SHP77 treated with DMSO at 0.1 percent for 48 hours (cell line): ENCODE measurements at places on chromosomes 3 and 15.
A peak's percentile ranks its signal among the peaks of the same experiment; 100 is the strongest.

- DNase-seq = peak; percentile 16
Measured at GRCh38 chr3:83968356-83968755, 990.4 kb upstream of the CADM2 start.

- no peak for DNase-seq
Measured at GRCh38 chr3:99212969-99213368, 311.5 kb upstream of the DCBLD2 start.

DNA sequence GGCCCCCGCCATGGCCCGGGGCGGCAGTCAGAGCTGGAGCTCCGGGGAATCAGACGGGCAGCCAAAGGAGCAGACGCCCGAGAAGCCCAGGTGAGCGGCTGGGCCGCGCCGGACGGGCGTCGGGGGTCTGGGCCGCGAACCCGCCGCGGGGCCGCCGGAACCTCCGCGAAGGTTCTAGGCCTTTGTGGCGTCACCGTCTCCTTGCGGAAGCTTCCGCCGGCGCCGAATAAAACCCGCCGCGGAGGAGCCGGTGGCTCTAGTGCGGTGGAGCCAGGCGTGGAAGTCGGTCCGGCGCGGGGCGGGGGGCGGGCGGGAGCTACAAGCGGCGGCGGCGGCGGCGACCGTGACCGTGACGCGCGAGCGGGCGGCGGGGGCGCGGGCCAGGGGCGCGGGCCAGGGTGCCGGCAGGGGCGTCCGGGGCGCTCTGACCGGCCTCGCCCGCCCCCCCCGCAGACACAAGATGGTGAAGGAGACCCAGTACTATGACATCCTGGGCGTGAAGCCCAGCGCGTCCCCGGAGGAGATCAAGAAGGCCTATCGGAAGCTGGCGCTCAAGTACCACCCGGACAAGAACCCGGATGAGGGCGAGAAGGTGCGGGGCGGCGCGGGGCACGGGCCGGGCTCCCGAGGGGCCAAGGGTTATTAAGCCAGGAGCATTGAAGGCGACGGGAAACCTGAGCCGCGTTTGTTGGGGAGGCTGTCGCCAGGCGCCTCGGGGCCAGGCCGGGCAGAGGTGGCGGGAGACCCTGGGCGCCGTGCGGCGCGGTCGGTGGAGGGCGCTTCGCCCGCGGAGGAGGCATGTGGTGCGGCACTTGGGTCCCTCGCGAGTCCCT, at the start of gene DNAJA4:
TSS of gene DNAJA4 (plus strand) at position 259 of the 833 bp plus-strand sequence. CDS start at position 461, 202 bp downstream.
- DNase-seq = no peak

DNA sequence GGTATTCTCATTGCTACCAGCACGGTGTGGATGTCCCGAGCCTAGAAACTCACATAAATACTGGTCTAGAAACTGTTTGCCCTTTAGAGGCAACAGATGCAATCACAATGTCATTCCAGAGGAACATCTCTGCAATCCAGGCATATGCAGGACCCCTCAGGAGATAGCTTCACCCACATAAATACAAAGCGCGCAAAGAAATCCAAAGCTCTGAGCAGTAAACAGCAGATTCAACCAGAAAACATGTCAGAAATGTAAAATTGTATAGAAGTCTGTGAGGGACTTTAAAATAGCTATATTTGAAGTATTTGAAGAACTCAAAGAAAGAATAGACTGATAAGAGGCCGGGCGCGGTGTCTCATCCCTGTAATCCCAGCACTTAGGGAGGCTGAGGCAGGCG, 291.7 kb downstream of the FAM43A start:
- DNase-seq = no peak
